ENCODE measurements at places on chromosomes 11 and 22. TPM values are rescaled to one million over a fixed set of nuclear protein-coding genes. Genes with fewer than 3 reads are reported as not detected.

GRCh38 chr11:5891216-5891800, 1.7 kb upstream of the OR52E5 start:
- no peak for DNase-seq

GP1BB gene
- total RNA-seq = not detected

CD59 gene
- 239 TPM for total RNA-seq

SNRPD3 gene
- 42.6 TPM for total RNA-seq

GRCh38 chr11:15202626-15203025, 87.9 kb downstream of the INSC start:
- no peak for DNase-seq

GRCh38 chr22:45763236-45763624, 91.6 kb downstream of the ATXN10 start:
- DNase-seq = no peak

VSIG10L2 gene
- 1.1 TPM for total RNA-seq

ATG2A gene
- total RNA-seq = 12.8 TPM

MPEG1 gene
- total RNA-seq = 1.0 TPM

FXYD6 gene
- total RNA-seq = 85.3 TPM

GRCh38 chr11:61880031-61880430, 11.3 kb downstream of the FADS3 start:
- DNase-seq = no peak

BRSK2 gene
- total RNA-seq = 1.5 TPM

- DNase-seq = peak; percentile 99
Measured at GRCh38 chr11:57324886-57325734, at the start of gene TNKS1BP1. Gene TNKS1BP1 (minus strand): TSS chr11:57324952. CDS start chr11:57321885, 3,067 bp downstream.

DNA sequence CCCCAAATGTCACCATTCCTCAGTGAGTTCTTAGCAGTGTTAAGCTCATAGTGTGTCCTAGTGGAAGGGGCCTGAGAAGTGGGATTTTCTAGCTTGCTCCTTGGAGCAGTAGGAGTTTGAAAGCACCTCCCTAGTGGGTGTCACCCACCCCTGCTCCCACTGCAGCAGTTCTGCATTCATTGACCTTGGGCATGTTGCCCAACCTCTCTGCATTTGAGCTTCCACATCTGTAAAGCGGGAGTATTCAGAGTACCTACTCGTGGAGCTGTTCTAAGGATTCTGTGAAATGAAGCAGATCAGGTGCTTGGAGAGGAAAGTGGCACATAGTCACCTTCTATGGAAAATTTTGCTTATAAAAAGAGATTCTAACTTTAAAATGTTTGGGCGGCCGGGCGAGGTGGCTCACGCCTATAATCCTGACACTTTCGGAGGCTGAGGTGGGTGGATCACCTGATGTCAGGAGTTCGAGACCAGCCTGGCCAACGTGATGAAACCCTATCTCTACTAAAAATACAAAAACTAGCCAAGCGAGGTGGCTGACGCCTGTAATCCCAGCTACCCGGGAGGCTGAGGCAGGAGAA, 16.9 kb downstream of the LMO2 start:
- DNase-seq = no peak

PDGFD gene
- total RNA-seq = 2.8 TPM

DNA sequence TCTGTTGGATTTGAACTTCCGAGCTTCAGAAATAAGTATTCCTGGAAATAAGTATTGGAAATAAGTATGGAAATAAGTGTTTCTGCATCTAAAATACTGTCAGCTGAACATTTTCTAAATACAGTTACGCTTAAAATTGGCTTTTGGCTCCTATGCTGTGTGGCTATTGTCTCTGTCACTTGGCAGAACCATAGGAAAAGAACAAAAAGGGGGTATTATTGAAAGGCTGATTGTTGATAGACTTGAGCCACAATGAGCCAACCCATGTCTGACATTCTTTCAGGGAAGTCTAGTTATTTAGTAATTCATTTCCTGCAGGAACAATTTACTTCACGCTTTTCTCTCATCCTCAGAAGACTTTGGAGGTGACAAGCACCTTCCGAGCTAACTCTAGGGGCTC, 32.5 kb upstream of the LARGE1 start:
- no peak for DNase-seq

SMC1B gene
- 0.35 TPM for total RNA-seq

DNA sequence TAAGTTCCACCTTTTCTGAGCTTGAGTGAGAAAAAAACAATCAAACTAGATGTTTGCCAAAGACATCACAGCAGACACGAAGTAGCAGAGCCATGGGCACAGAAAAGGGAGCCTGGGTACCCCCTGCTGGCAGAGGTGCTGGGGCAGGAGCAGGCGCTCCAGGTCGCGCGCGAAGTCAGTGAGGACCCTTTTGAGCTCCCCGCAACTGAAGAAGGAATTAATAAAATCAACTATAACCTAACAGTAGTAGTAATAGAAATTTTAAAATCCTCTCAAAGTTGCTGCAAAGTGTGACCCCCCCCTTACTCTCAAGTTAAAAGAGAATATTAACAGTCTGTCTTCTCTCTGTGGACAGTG, 20.0 kb upstream of the PARVB start:
- DNase-seq = no peak

DNA sequence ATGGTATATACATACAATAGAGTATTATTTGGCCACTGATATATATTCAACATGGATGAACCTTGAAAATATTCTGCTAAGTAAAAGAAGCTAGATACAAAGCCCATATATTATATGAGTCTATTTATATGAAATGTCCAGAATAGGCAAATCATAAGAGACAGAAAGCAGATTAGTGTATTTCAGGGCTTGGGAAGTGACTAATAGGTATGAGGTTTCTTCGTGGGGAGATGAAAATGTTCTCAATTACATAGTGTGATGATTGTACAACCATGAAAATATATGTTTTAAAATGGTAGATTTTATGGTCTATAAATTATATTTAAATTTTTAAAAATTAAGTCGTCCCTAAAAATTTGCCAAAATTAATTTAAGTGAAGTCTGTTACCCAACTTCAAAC, 92.2 kb downstream of the STK33 start:
- no peak for DNase-seq

Data from uterus (tissue), 4 donors.